ENCODE measurements at places on chromosomes 7 and 10.

- DNase-seq, result no peak
Observed at GRCh38 chr7:41054960-41055661, 647.8 kb downstream of the INHBA start.

- no peak for DNase-seq
Observed at GRCh38 chr10:49274886-49275285, 24.1 kb upstream of the C10orf71 start.

- DNase-seq, result no peak
Observed at GRCh38 chr10:23693501-23693901, 254.6 kb downstream of the OTUD1 start.

- no peak for DNase-seq
Observed at GRCh38 chr7:139767561-139767982, 10.2 kb downstream of the HIPK2 start.

GRCh38 chr10:114481055-114481454 is 76.8 kb upstream of the AFAP1L2 start:
- DNase-seq, result no peak

GRCh38 chr7:51186531-51186930 is 130.1 kb downstream of the COBL start:
- DNase-seq, result peak; percentile 37

GRCh38 chr7:88224601-88225275 is 4.9 kb upstream of the SRI start:
- peak; percentile 41 for DNase-seq

GRCh38 chr7:71485586-71485985 is 353.6 kb downstream of the GALNT17 start:
- no peak for DNase-seq

- peak; percentile 18 for DNase-seq
Observed at GRCh38 chr10:34612446-34612845, 202.7 kb downstream of the PARD3 start.

- DNase-seq, result peak; percentile 42
Observed at GRCh38 chr10:5975641-5976473, 1.5 kb downstream of the IL15RA start.

DNA sequence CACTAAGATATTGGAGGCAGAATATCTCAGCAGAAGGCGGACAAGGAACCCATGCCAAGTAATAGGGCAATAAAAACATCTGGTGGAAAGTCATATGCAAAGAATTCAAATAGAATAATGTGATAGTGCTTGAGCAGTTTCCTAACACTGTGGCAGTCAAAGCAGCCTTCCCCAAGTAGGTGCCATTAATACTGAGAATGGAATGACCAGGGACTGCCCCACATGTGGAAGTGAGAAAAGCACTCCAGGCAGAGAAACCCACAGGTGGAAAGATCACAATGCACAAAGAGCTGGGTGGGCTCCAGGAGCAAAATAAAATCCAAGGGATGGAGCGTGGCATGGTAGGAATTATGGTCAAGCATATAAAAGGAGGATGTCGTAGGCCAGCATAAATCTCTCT is 64.4 kb upstream of the NME8 start:
- DNase-seq, result no peak

DNA sequence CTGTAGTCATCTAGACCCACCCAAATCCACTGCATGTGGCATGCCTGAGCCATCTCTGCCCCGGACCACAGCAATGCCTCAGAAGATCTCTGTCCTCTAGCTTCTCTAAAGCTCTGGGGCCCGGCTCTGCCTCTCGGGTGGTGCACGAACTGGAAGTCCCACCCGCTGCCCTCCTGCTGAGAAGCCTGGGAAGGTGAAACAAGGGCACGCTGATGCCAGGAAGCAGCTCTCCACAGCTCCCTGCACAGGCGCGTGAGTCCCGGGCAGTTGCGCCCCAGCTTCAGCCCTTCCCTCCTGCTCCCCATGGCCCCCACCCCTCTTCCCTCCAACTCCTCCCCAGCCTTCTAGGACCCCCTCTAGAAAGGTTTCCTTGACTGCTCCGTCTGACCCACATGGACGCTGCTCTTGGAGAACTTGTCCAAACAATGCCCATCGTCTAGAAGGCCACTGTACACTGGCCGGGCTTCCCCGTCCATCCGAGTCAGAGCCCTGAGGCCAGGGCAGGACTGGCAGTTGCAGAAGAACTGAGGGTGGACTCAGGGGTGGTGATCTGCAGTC is 12.8 kb downstream of the KCNH2 start:
- no peak for DNase-seq
